SK-N-SH treated with all-trans-retinoic acid at 6 μM for 48 hours (cell line): ENCODE measurements at places on chromosomes 3 and 15.

DNA sequence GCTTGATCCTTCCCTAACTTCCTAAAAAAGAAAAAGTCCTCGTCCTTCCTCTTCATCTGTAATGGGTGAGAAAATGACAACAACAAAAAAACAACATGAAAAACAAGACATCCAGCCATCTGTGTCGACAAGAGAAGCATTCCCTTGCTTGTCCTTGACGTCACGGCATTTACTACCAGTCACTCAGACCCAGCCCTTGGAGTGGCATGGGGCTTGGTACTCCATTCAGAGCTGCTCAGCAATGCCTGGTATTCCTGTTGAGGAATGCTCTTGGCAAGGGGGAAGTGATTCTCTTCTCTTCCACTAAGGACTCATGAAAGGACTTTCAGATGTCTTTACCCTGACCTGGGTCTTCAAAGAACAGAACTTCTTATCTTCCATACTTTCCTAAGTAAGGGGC, 339.7 kb upstream of the RASGRP1 start:
- no peak for ATAC-seq

- peak; percentile 11; the same call in 2 of the 3 replicates for ATAC-seq
These were observed 769 bp downstream of the C2CD4A start for GRCh38 chr15:62067448-62068044.

GRCh38 chr3:158050461-158050860, 55.8 kb downstream of the SHOX2 start:
- no peak for ATAC-seq

- no peak for ATAC-seq
These were observed 69.0 kb upstream of the LPP start for GRCh38 chr3:188084752-188085583.

DNA sequence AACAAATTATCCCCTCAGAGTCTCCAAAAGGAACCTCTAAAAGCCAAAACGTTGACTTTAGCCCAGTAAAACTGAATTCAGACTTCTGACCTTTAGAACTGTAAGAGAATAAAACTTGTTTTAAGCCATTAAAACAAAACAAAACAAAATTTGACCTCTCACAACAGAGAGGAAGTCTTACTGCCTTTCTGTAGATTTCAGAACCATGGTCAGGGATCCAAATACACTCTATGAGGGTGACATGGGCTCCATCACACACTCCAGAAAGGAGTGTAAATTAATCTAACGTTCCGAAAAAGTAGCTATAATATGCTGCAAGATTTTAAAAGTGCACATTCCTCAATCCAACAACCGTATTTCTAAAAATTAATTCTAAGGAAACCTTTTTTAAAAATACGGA, 19.2 kb upstream of the RPL14 start:
- no peak for ATAC-seq

DNA sequence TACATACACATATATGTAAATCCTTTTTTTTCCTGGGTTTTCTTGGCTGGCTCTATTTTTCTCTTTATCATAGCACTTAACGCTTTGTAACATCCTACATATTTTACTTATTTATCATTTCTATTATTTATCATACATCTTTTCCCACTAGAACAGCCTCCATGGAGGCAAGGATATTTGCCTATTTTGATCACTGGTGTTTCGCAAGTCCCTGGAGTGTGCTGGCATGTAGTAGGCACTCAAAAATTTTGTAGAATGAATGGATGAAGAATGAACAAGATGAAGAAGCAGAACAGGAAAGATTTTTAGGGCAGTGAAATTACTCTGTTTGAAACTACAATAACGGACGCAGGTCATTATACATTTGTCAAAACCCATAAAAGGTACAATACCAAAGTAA, 83.0 kb upstream of the PTX3 start:
- ATAC-seq = no peak

GRCh38 chr3:193710286-193711165, 117.5 kb downstream of the OPA1 start:
- ATAC-seq = no peak

GRCh38 chr15:64776402-64776786, 1.0 kb upstream of the RBPMS2 start:
- no peak for ATAC-seq

DNA sequence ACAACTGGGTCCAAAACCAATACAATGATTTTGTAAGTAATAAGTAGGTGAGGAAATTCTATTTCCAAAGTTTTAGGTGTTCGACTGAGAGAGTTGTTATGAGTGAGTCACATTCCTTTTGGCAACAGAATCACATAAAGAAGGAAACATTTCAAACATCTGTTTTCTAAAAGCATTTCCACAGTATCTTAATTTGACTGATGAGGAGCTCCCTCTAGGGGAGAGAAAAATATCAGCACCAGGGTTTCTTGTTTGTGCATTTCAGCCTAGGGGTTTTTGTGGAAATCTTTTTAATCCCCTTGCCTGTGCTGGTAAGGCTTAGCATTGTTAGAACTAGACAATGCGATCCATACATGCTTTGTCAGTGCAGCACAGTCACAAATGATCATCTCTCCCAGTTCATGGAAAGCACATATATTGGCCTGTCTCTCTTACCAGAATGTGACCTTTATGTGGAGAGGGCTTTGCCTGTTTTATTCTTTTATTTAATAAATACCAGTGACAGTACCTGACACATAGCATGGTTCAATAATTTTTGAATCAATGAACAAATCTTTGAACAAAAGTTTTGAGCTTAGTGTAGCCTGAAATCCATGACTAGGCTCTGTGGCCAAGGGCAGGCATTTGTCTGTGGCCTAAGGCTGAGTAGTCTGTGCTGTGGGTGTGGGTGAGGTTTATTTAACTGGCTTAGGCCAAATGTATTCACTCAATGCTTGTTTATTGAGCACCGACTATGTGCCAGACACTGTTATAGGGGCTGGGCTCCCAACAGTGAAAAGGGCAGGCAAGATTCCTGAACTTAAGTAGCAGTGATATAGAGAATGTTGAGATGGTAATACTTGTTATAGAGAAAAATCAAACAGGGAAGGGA, 21.1 kb upstream of the IQCF6 start:
- peak; percentile 85 for ATAC-seq

GRCh38 chr3:145939431-145939830, 221.6 kb downstream of the PLOD2 start:
- ATAC-seq = no peak

GRCh38 chr3:149581681-149582370, 76.0 kb downstream of the WWTR1 start:
- peak; percentile 82 for ATAC-seq

GRCh38 chr15:31214864-31215489, 111.7 kb upstream of the KLF13 start:
- ATAC-seq = no peak; the same call in 1 of the 3 replicates

DNA sequence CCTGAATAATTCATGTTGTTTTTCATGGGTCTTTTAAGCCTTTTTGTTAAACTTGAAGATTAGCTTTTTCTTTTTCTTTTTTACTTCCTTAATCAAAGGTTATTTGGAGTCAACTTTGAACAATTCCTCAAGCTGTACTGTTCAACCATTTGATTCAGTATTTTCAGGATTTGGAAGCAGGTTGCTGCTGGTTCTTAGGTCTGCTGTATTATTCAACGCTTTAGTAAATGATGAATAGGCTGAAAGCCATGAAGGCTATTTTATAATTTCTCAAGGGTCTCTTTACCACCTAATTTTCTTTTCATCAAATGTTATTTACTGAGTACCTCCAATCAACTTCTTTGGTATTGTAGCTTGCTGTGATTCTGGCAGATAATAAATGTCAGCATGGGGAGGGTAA, 45.8 kb upstream of the KBTBD8 start:
- no peak for ATAC-seq

- no peak for ATAC-seq
These were observed 130.1 kb upstream of the STAC start for GRCh38 chr3:36250191-36250590.

GRCh38 chr3:67077656-67078055, 79.5 kb downstream of the KBTBD8 start:
- ATAC-seq = no peak

DNA sequence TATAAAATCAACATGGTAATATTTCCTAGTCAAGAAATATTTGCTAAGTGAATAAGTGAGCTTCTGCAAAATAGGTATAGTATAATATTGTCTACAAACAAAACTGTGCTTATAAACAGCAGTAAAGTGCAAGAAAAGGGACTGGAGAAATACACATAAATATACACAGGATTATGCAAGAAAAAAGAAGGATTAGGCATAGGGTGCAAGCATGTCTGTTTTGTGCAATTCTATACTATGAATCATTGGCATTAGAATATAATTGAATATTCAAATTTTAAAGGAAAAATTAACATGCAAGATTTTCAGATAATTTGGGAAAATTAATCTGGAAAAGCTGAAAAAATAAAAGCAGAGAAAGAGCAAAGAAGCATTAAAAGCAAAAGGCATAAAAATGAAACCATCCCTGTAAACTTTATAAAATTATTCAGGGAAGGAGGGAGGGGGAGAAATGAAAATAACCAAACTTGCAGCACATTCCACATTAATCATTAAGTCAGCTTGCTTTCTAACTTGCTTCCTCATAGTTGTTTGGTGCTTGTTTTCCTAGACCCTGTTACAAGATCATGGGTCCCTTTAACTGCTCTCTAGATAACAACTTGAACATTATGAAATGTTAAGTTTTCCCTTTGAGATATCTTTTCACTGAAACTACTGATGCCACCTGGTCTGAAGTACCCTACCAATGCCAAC, 147.4 kb upstream of the STAC start:
- no peak for ATAC-seq

- ATAC-seq = peak; percentile 28
These were observed 161.1 kb upstream of the TBL1XR1 start for GRCh38 chr3:177358091-177358976.
